Activated CD4-positive, alpha-beta T cell treated with anti-CD3 and anti-CD28 coated beads, Interleukin-2, amount 50 U/mL, for 4 hours (primary cell): ENCODE measurements at places on chromosomes 11 and 22.

GRCh38 chr11:93193731-93194130, 4.1 kb downstream of the SLC36A4 start:
- DNase-seq = no peak

- no peak for DNase-seq
Observed at GRCh38 chr11:131311776-131312514, 58.5 kb upstream of the NTM start.

- no peak for DNase-seq
Observed at GRCh38 chr11:128135451-128135850, 451.9 kb downstream of the ETS1 start.

DNA sequence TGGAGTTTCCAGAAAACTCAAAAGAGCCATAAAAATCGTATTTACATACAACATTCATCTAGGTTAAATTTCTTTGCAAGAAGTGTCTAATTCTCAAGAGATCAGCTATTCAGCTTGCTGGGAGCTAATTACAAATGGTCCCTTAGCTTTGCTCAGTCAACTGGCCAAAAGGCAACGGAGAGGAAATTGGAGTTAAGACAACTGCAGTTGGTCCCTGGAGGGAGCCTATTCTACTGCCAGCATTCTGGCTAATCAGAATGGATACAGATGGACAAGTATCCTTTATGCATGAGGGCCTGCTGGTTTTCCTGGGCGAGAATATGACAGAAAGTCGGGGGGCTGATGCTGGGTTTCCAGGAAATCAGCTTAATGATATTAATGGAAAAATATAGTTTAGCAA, 45.5 kb downstream of the KCNJ1 start:
- no peak for DNase-seq

- no peak for DNase-seq
Observed at GRCh38 chr11:10452211-10452767, 2.8 kb upstream of the AMPD3 start.

- no peak for DNase-seq
Observed at GRCh38 chr22:46052801-46053562, 76.0 kb upstream of the WNT7B start.

DNA sequence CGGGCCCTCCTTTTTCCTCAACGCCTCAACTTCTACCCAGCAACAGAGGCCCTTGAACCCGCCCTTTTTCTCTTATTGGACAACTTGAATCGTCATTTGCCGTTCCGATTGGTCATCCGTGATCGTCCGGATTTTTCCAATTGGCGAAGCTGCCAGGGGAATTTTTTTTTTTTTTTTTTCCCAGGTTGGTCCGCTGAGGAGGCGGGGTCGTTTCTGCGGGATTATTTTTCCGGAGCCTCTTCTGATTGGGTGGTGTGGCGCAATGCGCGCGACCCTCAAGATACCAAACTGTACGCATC, 465 bp upstream of the TTC9C start:
- peak; percentile 72 for DNase-seq

DNA sequence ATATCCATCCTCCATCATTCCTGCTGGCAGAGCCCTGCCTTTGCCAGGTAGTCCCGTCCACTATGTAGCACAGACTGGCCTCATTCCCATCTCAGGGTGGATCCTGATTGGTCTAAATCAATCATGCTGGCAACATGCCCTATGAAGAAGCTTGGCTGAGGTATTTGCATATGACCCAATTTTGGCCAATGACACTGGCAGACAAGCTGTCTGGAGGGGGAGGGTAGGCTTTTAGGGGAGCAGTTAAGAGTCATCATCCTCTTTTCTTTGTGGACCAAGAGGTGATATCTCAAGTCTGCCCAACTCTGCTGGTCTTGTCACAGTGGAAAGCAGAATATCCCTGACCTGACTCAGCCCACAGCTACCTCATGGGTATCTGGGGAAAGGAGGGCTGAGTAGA, 5.1 kb downstream of the CCDC89 start:
- DNase-seq = no peak

- no peak for DNase-seq
Observed at GRCh38 chr22:48753752-48754517, 1073.7 kb downstream of the BRD1 start.
